Bronchus fibroblast of lung (primary cell): ENCODE measurements at places on chromosomes 12 and 14. TPM values are rescaled to one million over a fixed set of nuclear protein-coding genes. Genes with fewer than 3 reads are reported as not detected.

The C12orf50 gene
- not detected in 2 replicates for total RNA-seq

The C2CD5 gene
- 15.0 TPM in 2 replicates for total RNA-seq

The FLVCR2 gene
- total RNA-seq, result 3.9 and 4.8 TPM in 2 replicates

The P2RX2 gene
- not detected in 2 replicates for total RNA-seq

The PPM1A gene
- 7.9 and 11.1 TPM in 2 replicates for total RNA-seq
